ENCODE measurements at places on chromosomes 7 and 10.
A peak's percentile ranks its signal among the peaks of the same experiment; 100 is the strongest.

DNA sequence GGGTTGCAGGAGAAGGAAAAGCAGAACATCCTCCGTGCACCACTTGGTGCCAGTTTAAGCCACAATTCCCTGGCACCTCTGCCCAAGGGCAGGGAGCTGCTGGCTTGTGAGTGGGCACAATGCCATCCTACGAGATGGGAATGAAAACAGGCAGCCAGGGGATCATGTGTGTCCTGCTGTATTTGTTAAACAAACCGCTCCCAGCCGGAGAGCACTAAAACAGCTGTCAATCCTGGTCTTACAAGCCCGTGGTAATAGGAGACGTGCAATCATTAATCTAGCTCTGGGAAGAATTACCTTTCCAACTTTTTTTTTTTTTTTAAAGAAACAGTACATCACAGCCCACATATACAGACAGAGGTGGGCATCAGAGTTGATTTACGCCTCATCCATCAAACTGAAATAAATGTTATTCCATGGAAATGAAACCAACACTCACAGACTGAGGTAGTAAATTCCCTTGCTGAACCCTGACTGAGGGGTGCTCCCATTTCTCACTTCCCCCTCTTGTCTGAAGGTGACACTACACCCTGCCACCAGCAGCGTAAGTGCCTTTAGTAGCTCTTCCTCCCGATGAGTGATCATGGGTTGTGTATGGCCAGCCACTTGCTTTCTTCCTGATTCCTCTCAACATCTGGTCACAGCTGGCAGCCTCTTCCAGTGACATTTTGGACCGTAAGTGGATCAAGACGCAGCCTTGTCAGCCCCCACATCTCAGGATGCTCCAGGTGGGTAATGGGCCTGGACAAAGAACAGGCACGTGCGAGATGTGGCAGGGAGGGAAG lies 143.8 kb downstream of the TEX36 start:
- no peak for DNase-seq

- DNase-seq = no peak
Measured at GRCh38 chr10:24235471-24235870, 26.5 kb downstream of the KIAA1217 start.

GRCh38 chr10:113423981-113424721 lies 128.7 kb upstream of the HABP2 start:
- DNase-seq = no peak

DNA sequence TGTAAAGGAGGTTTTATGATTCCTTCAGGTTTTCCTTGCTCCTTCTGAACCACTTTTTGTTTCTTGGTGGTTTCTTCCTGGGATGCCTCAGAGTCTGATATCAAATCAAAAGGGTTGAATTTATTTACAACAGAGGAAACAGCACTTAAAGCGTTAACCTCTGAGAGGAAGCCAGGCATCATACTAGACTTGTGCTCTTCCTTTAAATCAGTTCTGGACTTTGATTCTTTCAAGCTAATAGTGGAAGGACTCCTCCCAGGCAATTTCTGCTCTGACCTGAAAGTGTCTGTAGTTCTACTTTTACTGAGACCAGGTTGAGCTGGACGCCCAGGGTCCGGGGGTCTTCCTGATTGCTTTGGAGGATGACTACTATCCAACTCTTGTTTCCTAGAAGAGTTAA lies 6.7 kb downstream of the PCLO start:
- DNase-seq = no peak

- no peak for DNase-seq
Measured at GRCh38 chr10:100522945-100523344, 3.3 kb upstream of the SEC31B start.

GRCh38 chr7:17132726-17133125 lies 165.7 kb upstream of the AHR start:
- no peak for DNase-seq

GRCh38 chr7:150322114-150322832 lies 882 bp upstream of the LRRC61 start:
- DNase-seq = no peak

DNA sequence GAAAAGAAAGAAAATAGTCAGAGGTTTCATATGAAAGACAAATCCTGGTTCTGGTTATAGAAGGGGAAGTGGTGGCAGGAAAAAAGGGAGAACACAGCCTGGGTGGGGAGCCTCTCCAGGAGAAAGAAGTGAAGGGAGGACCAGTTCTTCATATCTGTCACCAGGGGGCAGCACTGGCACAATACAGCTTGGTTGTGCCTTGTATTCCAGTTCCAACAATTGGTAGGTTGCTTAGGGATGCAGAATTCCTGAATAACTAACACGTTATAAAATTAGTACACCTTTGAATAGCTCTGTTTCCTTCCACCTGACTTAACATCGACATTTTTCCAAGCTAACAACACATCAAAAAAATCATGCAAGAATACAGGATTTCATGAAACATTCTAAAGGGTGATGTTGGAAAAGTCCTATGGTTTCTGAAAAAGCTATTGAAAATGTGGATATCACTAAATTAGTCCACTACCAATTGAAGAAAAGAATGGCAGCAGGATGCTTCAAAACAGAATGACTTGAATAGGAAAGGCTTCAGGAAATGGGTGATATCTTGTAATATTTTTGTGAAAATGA lies 52.9 kb downstream of the CYP26A1 start:
- no peak for DNase-seq

- DNase-seq = no peak
Measured at GRCh38 chr7:31100871-31101270, 48.8 kb downstream of the ADCYAP1R1 start.

DNA sequence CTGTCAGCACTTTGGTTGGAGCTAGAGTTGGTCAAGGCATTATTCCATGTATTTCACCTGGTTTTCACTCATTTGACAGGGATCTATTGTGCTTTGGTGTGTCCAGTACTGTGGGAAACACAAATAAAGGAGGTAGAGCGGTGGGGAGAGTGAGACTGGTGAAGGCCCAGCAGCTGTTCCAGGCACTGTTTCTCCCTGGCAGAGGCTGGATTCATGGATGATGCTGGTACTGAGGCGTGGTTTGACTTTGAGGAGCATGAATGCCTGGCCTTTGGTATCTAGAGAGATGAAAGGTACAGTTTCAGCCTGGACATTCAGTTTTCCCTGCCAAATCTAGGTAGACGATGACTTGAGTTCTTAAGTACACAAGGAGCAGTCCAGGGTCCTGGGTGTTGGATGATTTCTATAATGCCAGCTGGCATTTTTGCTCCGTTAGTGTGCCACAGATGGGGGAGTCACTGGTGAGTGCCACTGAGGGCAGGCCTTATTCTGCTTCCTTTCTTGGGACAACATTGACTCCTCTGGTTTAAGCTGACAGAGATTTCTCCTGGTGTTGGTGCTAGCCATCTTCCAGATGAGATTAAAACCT lies 162.2 kb upstream of the BMPER start:
- no peak for DNase-seq

DNA sequence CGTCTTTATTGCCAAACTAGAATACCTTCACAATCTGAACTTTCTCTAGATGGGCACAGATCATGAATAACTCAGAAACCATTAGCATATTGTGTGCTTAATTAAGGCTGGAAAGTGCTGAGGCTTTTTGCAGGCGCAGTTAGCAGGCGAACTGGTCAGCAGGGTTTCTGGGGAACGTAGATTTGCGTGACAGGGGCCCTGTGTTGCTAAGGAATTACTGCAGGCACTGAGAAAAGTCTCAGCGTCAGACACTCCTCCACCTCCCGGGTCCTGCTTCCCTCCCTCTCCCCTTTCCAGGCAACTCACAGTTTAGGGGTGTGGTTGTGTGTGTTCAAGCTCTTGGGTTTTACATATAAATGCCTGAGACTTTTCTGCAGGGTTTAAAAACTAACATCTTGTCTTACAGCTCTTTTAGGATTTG lies 2.2 kb downstream of the MAP3K8 start:
- peak; percentile 58 for DNase-seq

DNA sequence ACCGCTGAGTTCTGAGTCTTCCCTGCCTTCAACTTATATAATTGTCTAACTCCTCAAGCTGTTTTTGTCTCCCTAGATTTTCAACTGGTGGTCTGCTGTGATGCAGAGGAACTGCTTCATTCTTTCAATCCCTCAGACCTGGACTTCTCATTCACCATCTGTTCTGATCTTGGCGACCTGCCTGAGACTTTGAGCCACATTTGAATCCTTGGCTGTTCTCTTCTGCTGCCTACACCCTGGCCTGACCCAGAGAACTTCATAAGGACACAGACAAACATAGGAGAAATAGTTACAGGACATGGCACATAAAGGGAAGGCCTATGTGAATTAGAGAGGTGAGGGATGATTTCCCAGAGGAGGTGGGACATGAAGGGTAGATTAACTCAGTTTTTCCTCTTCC lies 326.7 kb downstream of the PTEN start:
- DNase-seq = no peak

- no peak for DNase-seq
Measured at GRCh38 chr7:116164552-116165306, 45.6 kb upstream of the TES start.

GRCh38 chr7:91067242-91067641 lies 197.0 kb upstream of the FZD1 start:
- no peak for DNase-seq

DNA sequence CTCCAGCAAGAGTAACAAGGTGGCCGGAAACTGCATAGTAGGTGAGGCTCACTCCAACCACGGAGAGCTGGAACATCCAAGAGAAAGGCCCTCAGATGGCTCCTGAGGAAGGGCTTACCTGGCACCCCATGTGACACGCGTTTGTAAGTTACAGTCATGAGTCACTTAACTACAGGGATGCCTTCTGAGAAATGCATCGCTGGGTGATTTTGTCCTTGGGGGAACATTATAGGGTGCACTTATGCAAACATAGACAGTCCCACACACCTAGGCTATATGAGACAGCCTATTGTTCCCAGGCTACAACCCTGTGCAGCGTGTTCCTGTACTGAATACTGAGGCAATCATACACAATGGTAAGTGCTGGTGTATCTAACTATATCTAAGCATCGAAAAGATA lies 139.9 kb downstream of the PKD1L1 start:
- DNase-seq = no peak

DNA sequence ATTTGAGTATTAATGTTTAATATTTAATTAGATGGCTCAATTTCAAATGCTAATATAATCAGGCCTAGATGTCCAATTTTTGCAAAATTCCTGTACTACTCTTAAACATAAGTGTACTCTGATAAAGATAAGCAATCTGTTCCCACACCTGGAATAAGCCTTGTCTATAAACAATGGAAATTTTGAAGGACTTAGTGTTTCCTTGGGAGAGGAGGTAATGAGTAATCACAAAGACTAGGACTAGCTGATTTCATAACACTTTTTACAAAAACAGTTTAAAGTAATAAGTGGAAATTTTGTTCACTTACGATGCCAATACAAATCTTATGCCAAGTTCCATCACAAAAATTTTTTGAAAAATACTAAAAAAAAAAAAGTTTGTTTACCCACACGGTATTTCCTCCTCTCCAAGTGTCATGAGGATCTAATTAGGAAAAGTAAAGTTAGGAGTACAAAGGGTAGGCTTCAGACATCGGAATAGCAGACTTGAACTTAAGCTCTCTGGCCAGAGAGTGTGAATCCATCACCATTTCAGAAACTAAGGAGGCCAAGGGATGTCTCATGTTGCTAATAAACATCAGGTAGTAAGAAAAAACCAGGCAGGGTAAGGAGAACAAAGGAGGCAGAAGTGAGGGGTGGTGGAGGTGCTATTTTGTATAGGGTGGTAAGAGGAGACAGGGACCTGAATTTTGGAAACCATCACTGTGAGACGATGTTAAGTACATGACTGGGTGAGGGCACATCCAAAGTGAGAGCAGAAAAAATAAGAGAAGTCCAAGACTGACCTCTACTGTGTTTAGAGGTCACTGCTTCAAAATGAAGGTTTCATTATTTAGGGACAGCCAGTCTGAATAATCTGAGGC lies 61.3 kb downstream of the RAPGEF5 start:
- no peak for DNase-seq

DNA sequence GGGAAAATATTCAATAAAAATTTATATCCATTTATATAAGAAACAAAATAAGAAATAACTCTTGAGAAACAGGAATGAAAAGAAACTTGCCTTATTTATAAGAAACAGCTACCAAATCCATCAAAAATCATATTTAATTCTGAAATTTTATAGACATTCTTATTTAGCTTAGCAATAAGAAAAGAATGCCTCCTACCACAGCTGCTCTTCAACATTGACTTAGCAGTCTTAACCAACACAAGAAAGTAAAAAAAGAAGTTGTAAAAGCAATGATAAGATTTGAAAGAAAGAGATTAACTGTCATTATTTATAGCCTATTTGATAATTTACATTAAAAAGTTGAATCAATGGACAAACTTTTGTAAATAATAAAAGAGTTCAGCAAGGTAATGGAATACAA lies 212.8 kb downstream of the ZNF365 start:
- DNase-seq = no peak

GRCh38 chr10:100155936-100156335 lies 29.9 kb downstream of the ERLIN1 start:
- DNase-seq = no peak

DNA sequence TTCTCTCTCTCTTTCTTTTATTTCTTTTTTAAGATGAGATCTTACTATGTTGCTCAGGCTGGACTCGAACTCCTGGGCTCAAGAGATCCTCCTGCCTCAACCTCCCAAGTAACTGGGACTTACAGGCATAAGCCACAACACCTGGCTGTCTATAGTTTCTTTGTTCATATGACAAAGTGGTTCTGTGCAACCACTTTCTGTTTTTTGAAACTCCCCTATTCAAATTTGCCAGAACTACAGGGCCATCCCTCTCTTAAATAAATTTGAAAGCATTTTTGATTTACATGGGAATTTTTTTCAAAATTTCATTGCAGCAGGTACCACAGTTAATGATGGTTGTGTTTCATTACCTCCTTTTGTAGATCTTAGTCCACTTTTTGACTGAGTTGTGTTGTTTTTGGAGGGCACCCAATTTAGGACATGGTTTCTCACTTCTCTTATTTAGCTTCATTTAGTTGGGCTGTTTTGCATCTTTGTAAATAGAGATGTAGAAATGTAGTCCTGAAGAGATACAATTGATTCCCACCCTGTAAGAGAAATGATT lies 119.2 kb downstream of the LRRC4 start:
- DNase-seq = no peak

DNA sequence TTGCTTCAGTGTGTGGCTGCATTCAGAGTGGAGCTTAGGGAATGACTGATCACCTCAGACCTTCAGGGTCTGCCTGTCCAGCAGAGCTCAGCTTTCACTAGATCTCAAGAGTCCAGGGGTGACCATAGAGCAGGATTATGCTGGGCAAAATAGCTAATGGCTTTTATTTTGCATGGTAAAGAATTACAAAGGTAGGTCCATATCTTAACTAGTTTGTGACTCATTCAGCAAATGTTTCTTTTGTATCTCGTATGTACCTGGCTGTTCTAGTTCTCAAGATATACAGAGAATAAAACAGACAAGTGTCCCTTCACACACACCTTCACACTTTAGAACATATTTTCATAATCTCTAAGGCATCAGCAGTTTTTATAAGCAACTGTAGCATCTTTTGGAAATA lies 180.5 kb downstream of the DYNC1I1 start:
- no peak for DNase-seq

- DNase-seq = no peak
Measured at GRCh38 chr7:22569586-22570321, 69.8 kb upstream of the STEAP1B start.

DNA sequence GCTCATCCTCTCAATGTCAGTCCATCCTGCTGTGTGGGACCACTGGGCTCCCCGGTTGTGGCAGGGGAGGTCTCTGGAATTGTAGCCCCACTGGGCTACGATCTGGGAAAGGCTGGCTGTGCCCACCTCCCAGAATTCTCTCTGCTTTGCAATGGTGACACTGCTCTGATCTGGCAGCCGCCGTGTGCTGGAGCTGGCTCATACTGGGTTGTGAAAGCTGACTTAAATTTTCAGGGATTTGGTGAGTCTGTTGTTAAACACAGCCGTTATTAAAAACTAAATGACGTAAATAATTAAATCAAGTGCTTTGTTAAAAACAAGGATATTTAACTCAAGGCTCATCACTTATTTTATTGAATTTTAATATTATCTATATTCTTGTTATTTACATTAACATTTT lies 160.0 kb downstream of the TAX1BP1 start:
- DNase-seq = no peak

All from anterior cingulate cortex (tissue), 58 donors.